ENCODE measurements at places on chromosomes 4 and X.

DNA sequence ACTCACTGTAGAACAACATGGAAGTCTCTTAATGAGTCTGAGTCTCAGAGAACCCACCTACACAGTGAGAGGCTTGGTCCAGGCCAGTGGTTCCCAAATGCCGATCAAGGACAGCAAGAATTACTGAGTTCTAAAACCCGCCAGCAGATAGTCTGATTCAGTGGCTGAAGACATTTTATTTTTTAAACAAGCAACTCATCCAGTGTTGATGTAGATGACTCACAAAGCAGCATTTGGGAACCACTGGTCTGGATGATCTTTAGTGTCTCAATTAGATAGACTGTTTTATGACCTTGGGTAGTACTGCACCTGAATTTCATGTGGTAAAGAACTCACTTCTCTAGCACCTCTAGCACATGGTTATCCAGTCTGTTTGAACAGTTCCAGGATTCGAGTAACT is 193.6 kb downstream of the FBXW7 start:
- DNase-seq: no peak

DNA sequence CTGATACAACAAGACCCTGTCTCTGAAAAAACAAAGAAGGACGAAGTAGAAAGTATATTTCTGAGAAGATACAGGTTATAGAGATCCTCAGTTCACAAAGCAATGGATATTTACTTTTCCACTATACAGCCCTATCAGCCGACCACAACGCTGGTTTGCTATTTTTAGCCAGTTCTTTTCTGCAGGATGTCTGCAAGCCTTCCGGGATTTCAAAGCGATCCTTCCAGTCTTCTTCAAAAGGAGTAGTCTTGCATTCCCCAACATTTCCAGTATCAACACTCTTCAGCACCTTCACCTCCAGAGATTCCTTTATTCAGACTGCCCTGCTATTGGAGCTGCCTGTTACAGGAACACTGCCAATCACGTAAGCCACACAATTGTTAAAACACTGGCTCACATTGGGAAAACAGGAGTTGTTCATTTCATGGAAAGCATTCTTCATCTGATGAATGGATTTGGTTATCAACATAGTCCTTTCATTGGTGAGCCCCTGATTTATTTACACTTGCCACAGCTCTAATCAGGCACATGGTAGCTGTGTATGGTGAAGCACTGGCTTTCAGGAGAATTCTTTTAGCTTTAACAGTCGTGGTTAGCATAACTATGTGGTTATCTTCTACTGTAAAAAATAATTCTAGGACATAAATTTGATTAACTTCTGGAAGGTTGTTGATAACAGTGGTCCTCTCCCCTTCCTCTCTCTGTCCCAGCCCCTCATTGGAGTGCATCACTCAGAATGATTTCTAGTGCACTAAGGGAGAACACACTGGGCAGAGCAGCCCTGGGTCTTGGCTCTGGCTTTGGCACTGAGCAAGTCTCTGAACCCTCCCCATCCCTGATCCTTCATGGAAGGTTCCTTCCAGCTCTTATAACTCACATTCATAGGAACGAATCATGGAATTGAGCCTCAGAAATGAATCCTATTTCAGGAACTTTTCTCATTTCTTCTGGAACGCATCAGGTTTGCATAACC is 109.9 kb upstream of the SORBS2 start:
- DNase-seq: no peak

- no peak for DNase-seq
Observed at GRCh38 chr4:131430302-131430701, 1718.8 kb upstream of the PCDH10 start.

- no peak for DNase-seq
Observed at GRCh38 chrX:119442286-119442685, 26.0 kb upstream of the SLC25A5 start.

DNA sequence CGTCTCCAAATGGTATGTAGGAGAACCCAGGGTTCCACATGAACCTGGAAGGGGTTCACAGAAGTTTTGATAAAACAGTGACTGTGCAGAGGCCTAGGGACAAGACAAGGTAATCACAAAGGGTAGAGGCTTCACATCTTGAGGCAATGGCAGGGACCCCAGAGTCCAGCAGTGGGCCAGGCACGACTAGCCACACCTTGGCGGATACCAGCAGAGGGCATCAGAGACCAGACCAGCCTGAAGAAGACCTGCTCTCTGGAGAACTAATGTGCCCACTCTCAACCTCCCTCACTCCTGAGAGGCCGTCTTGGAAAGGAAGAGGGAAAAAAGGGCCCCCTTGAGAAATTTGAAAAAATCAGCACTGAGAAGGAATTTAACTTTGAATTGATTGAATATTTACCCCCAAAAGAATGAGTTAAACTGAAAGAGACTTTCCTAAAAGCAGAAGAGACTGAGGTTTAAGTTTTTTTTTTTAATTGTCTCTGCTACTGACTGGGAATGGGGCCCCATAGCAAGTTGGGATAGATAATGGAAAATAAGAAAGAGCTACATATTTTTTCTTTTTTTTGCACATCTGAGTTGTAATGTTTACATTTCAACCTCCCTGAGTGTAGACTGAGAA is 243.8 kb upstream of the JADE1 start:
- DNase-seq: no peak

DNA sequence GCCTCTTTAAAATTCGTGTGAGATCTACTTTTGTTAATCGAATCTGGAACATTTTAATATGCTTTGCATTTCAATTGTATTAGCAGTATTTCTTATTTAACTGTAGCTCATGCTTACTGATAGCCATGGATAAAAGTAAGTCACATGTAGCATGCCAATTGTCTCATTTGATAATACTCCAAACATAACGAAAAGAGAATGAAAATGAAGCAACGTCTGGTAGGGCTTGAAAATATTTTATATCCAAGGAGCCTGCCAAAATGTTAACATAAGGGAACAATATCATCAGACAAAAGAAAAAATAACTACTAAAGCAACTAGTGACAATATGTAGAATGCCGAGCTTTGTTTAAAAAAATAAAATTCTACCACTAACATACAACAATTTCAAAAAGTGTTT is 94.1 kb upstream of the MID1 start:
- DNase-seq: no peak

- DNase-seq: no peak
Observed at GRCh38 chr4:165737309-165737972, 135.6 kb upstream of the TLL1 start.

- no peak for DNase-seq
Observed at GRCh38 chrX:23195761-23196160, 138.9 kb upstream of the PTCHD1 start.

- DNase-seq: no peak
Observed at GRCh38 chr4:25837107-25837506, 25.7 kb downstream of the SEL1L3 start.

DNA sequence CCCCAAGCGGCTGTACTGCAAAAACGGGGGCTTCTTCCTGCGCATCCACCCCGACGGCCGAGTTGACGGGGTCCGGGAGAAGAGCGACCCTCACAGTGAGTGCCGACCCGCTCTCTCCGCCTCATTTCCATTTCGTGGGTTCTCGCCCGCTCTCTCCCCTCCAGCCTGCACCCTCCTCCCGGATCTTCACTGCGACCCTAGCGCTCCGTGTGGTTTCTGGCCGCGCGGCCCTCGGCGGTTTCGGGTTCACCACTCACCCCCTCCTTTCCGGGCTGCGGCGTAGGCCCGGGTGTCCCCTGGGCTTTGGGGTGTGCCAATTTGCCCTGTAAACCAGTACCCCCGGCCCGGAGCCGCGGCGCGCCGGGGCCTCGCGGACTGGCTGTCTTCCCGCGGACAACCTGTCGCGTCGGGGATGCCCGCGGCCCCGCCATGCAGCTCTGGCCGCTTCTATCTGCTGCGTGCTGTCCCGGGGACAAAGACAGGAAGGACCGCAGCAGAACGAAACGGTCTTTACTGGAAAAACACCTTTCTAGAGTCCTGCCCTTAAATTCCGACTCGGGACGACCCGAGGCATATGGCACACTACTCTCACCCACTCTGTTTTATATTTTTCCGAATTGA is 737 bp downstream of the FGF2 start:
- no peak for DNase-seq

DNA sequence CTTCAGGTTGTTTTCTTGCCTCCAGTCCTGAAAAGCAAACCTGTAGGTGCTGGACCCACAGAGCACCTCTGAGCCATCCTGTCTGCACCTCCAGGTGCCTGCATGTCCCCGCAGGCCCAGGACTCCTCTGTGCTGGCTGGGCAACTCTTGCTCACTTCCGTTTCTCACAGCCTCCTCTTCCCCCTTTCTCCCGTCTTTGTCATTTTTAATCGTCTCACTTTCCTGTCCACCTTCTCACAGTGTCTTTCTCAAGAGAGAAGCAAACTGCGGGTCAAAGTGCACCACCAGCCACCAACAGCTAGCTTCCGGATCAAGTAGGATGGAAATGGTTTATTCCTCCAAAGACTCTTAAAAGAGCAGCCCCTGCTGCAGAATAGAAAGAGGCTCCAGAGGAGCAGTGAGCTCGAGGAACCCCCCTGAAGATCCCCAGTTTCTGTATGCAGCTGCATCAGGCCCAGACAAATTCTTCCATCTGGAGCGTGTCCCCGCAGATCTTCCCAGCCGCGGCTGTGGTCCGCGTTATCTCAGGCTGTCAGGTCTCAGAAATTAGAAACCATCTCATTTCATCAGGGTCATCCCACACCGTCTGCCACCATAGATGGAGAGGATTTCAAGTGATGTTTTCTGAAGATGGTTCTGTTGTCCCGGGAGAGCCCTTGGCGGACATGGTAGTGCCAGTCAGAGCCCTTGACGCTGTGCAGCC is 87.7 kb downstream of the FHDC1 start:
- no peak for DNase-seq

DNA sequence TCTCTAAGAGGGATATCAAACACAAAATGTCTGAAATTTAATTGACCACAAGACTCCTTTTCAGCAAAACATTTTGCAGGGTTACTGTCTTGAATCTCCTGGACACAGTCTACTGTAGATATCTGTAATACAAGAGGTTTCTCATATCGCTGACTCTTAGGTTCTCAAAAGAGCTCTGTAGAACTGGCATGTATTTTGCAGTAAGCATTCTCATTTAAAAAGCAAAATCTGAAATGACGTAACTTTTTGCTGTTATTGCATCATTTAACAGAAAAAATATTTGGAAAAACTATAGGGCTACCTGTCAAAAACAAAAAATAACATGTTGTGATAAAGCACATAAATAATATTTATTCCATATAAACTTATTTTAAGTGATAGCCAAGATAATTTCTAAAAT is 114.2 kb downstream of the CDS1 start:
- no peak for DNase-seq

GRCh38 chrX:54359408-54359807 is 1.6 kb upstream of the WNK3 start:
- no peak for DNase-seq

- no peak for DNase-seq
Observed at GRCh38 chrX:124836786-124837185, 482.9 kb upstream of the TEX13C start.

DNA sequence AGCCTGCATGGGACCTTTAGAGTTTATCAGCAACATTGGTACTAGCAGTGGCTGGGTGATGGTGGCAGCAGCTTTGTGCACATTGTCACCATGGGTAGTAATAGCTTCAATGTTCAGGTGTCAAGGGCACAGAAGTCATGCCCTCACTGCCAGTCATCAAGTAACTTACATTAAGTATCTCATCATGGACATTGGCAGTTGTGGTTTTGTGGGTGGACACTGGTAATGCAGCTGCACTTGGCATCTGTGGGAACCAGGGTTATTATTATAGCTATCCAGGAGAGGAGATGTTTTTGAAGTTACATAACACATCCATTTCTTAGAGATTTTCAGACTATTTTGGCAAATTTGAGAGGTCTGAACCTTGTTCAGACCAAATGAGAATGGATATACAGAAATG is 243.2 kb upstream of the NOCT start:
- DNase-seq: no peak

DNA sequence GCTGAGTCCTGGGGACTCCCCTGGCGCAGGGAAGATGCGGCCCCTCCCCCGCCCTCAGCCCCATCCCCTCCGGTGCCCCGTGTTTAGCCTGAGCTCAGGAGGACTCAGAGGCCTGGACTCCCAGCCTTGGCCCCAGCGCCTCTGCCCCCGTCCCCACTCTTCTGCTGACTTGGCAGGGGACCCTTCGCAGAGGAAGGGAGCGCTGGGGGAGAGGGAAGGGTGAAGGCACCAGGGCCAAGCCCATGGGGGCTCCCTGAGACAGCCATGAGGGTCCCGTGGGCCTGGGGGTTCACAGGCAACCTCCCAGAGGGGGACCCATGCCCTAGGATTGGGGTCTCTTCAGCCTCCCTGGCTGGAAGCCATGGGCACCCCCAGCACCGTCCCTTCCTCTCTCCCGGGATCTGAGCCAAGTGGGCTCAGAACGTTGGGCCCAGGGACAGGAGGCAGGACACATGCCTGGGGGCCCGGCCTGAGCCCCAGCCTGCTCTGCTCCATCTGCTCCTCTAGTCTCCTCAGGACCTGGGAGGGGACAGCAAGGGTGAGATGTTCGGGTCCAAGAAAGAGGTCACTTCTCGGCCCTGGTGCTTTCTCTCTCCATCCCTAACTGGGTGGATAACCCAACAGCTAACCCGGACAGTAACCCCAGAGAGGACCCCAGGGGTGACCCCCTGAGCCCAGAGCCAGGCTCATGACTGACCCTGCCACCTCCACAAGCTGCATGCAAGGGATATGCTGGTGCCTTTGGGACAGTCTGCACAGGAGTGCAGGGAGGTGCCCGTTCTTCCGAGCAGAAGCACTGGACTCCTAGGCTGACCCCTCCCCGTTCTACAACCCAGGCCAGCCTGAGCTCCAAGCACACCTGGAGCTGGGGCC is 1.5 kb upstream of the CPLX1 start:
- DNase-seq: no peak

GRCh38 chr4:123167931-123168330 is 228.7 kb upstream of the SPRY1 start:
- no peak for DNase-seq

DNA sequence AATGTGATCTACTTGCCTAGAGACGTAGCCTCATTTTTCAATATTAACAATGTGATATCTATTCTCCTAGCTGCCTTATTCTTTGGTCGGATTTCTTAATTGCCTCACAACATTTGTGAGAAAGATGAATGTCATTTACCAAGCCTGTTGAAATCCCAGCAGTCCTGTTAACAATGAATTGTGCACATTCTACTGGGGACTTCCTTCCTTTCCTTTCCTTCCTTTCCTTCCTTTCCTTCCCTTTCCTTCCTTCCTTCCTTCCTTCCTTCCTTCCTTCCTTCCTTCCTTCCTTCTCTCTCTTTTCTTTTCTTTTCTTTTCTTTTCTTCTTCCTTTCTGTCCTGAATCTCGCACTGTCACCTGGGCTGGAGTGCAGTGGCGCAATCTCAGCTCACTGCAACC is 107.1 kb downstream of the GPAT3 start:
- no peak for DNase-seq

Measured in stimulated activated CD4-positive, alpha-beta T cell treated with anti-CD3 and anti-CD28 coated beads, Interleukin-1b, Interleukin-23, amount 100 ng/mL, for 1 hour (primary cell).